Lower leg skin (tissue), 4 donors: ENCODE measurements at places on chromosomes 11 and 22. TPM values are rescaled to one million over a fixed set of nuclear protein-coding genes. Genes with fewer than 3 reads are reported as not detected.

The HBE1 gene
- not detected for total RNA-seq

The KIRREL3 gene
- not detected for total RNA-seq

The ENTHD1 gene
- not detected for total RNA-seq

The MB gene
- total RNA-seq = 7.4 TPM

The CARD10 gene
- total RNA-seq = 21.3 TPM

The FAM180B gene
- 6.3 TPM for total RNA-seq
